ENCODE measurements at places on chromosomes 5 and 9.

GRCh38 chr5:6623941-6624340, 8.9 kb downstream of the NSUN2 start:
- no peaks in the 10 kb centered on the region for H3K4me1 ChIP-seq
- H3K4me3 ChIP-seq = no peak overlapping the region
- no peaks in the 10 kb centered on the region for H3K27me3 ChIP-seq
- H3K36me3 ChIP-seq = peaks cover 17% of the 10 kb centered on the region
- DNase-seq = no peak

DNA sequence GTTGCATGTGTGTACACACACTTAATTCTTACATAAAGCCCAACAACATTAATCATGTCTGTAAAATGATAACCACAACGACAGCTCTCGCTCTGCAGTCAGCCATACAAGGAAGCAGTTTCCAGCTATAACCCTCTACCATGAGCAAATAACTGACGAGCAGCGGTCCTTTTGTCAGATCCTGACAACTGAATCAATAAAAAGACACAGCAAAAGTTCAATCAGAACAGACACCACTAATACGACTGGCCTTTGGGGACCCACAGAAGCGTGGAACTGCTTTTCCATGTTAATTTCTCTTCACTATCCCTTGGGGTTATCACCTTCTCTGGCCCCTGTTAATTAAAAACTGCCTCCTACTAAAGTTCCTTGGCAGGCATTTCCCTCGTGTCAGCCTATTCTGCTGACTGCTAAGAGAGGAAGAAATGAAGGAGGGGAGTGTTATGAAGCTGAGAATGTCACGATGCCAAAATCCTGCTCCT, 722.8 kb upstream of the GRAMD2B start:
- H3K4me3 ChIP-seq = no peak overlapping the region
- H3K4me1 ChIP-seq = peaks cover 34% of the 10 kb centered on the region
- no peaks in the 10 kb centered on the region for H3K36me3 ChIP-seq
- H3K27me3 ChIP-seq = no peaks in the 10 kb centered on the region
- DNase-seq = peak; percentile 30

DNA sequence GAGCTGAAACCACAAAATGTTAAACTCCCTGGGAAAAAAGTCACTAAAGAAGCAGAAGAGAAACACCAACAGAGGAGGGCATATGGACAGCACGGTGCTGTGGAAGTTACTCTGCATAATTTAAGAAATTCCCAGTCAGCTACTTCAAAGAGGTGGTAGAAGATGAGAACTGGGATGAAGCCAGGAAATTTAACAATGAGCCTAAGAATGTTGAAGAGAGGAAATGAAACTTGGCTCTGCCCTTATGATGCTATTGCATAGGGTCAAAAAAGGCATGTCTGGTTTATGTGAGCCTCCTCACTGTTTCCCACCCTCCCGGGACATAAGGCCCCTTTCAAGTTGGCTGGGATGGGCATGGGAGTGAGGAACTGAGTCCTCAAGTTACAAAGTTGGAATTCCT, 25.4 kb upstream of the SNX18 start:
- no peak overlapping the region for H3K4me3 ChIP-seq
- no peaks in the 10 kb centered on the region for H3K27me3 ChIP-seq
- H3K36me3 ChIP-seq = no peaks in the 10 kb centered on the region
- no peak overlapping the region for H3K27ac ChIP-seq
- no peak for DNase-seq
- no peaks in the 10 kb centered on the region for H3K4me1 ChIP-seq

DNA sequence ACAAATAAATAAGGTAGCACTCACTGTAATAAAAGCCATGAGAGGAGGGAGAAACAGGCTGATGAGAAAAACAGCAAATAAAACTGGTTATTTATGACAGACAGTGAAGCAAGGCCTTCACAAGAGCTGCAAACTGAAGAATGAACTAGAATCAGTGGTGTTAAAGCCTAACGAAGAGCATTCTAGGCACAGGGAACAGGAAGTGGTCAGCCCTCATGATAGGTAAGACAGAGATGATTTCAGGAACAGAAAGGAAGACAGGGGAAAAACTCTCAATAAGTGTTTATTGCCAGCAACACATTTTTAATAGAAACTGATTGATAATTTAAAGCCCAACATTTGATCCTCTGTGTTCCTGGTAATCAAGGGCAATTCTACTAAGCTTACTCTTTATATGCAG, 124.5 kb downstream of the EDIL3 start:
- H3K27me3 ChIP-seq = no peaks in the 10 kb centered on the region
- H3K4me1 ChIP-seq = no peaks in the 10 kb centered on the region
- H3K36me3 ChIP-seq = no peaks in the 10 kb centered on the region

DNA sequence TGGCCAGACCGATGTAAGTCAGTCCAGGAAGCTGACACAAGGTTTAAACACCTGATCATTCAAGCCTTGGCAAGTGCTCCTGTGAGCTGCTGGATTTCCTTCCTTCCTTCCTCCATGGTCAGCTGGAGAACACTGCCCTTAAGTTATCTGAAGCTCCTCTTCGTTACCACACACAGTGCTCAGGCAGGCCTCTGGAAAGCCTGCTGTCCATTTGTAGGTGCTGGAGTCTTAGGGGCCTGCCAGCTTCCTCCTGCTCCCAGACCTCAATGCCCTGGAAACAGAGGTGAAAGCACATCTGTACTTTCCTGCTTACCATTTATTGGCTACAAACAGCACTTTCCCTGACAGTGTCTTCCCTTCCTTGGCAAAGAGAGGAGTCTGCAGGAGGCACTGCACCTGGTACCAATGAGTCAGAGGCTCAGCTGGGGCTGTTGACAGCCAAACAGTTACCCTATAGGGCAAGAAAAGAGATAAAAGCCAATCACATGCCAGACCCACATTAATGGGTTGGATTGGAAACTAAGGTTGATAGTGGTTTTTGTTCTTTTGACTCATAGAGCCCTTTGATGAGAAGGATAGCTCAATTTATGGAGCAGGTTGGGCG, 72.6 kb upstream of the PUM3 start:
- H3K36me3 ChIP-seq = no peaks in the 10 kb centered on the region
- no peak overlapping the region for H3K4me3 ChIP-seq
- H3K27me3 ChIP-seq = no peaks in the 10 kb centered on the region
- no peak for DNase-seq
- H3K4me1 ChIP-seq = no peaks in the 10 kb centered on the region

- no peak overlapping the region for H3K27ac ChIP-seq
- H3K4me1 ChIP-seq = no peaks in the 10 kb centered on the region
- H3K27me3 ChIP-seq = no peaks in the 10 kb centered on the region
- H3K36me3 ChIP-seq = no peaks in the 10 kb centered on the region
- no peak overlapping the region for H3K4me3 ChIP-seq
These were observed 114.4 kb downstream of the MAST4 start for GRCh38 chr5:66710557-66711088.

DNA sequence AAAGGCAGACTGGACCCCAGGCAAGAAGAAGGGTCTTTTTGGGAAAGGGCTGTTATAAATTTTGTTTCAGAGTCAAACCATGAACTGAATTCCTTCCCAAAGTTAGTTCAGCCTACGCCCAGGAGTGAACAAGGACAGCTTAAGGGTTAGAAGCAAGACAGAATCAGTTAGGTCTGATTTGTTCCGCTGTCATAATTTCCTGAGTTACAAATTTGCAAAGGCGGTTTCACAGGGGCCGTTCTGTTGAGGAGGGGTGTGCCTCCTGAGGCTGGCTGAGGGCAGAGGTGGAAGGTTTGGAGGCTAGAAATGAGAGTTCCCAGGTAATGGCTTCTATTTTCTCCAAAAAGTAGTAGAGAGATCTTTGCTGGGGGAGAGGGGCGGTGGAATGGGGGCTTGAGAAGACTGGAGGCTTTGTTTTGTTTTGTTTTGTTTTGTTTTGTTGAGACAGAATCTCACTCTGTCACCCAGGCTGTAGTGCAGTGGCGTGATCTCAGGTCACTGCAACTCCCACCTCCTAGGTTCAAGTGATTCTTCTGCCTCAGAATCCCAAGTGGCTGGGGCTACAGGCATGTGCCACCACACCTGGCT, 4.1 kb upstream of the CERCAM start:
- H3K27ac ChIP-seq = no peak overlapping the region
- H3K27me3 ChIP-seq = no peaks in the 10 kb centered on the region
- H3K36me3 ChIP-seq = no peaks in the 10 kb centered on the region
- DNase-seq = no peak
- H3K4me3 ChIP-seq = no peak overlapping the region

DNA sequence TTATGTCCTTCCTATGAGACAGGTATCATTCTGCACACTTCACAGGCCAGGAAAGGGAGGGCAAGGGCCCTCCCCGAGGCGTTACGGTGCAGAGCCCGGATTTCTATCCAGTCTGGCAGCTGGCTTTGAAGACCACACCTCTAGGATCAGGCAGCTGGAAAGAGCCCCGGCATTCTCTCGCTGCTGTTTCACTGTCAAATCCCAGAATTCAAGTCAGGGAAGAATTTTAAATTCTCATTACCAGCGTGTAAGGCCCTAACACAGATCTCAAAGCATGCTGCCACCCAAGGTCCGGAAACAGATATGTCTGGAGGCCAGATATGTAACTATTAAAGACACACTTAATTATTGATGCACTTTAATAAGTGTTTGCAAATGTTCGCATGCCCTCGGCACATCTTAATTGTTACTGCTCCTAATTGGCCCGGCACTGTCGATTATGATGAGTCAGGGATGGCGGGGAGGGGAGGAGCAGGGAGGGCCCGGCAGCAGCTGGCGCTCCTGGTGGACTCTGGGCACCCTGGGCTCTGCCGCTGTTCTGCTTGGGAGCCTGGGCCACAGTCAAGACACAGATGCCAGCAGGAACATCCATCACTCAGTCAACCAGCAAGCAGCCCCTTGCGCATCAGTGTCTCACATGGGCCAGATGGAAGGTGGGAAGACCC, 76.3 kb upstream of the BARHL1 start:
- H3K36me3 ChIP-seq = no peaks in the 10 kb centered on the region
- no peak overlapping the region for H3K27ac ChIP-seq
- no peaks in the 10 kb centered on the region for H3K27me3 ChIP-seq

- no peak overlapping the region for H3K4me3 ChIP-seq
- no peak overlapping the region for H3K27ac ChIP-seq
- no peaks in the 10 kb centered on the region for H3K36me3 ChIP-seq
- DNase-seq = no peak
- no peaks in the 10 kb centered on the region for H3K27me3 ChIP-seq
- H3K4me1 ChIP-seq = no peaks in the 10 kb centered on the region
These were observed 68.6 kb downstream of the RFX3 start for GRCh38 chr9:3457175-3457574.

- no peaks in the 10 kb centered on the region for H3K36me3 ChIP-seq
- H3K27me3 ChIP-seq = no peaks in the 10 kb centered on the region
- no peak overlapping the region for H3K4me3 ChIP-seq
- no peak overlapping the region for H3K27ac ChIP-seq
- H3K4me1 ChIP-seq = no peaks in the 10 kb centered on the region
These were observed 409.6 kb upstream of the MPDZ start for GRCh38 chr9:13688990-13689600.

DNA sequence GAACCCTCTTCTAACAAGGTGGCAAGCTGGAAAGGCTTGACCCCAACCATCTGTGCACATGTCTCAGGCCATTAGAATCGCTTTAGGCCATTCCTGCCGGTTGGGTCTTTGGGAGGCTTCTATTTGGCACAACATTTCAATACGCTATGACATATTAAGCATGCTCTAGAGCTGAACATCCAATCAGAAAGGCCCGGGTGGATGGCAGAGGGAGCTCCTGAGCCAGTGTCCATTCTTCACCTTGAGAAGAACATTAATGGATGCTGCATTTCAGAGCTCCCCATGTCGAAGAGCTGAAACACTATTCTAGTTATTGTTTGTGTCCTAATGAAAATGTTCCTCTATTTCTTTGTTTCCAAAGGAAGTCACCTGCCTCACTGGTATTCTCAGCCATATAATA, 12.8 kb downstream of the SPATA9 start:
- DNase-seq = no peak
- no peaks in the 10 kb centered on the region for H3K27me3 ChIP-seq
- H3K4me3 ChIP-seq = no peak overlapping the region
- H3K36me3 ChIP-seq = no peaks in the 10 kb centered on the region
- peaks cover 7% of the 10 kb centered on the region for H3K4me1 ChIP-seq

- H3K27me3 ChIP-seq = no peaks in the 10 kb centered on the region
- H3K4me3 ChIP-seq = no peak overlapping the region
- no peaks in the 10 kb centered on the region for H3K36me3 ChIP-seq
- H3K27ac ChIP-seq = peak overlapping the region; percentile 24
- no peak for DNase-seq
- peaks cover 15% of the 10 kb centered on the region for H3K4me1 ChIP-seq
These were observed 73.2 kb downstream of the AOPEP start for GRCh38 chr9:94799578-94800264.

GRCh38 chr5:159543326-159543725, 213.0 kb upstream of the IL12B start:
- DNase-seq = no peak
- H3K36me3 ChIP-seq = no peaks in the 10 kb centered on the region
- no peaks in the 10 kb centered on the region for H3K4me1 ChIP-seq
- H3K27me3 ChIP-seq = no peaks in the 10 kb centered on the region

DNA sequence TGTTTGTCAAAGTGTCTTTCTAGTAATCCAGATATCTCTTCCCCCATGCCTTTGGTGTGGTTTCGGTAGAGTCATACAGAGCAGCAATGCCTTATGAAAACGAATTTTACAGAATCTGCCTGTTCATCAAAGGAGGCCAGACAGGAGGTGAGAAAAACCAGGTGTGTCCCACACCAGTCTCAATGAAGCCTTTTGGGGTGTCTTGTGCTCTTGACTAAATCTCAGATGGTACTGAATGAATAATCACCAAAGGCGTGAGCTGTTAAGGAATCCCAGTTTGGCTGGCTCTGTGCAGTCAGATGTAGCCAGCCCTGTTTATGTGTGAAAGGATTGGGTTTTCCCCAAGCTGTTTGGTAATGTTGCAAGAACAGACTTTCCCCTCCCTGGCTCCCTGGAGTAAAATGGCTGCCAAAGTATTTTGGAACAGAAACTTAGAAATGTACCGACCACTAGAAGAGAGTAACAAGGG, 70.8 kb upstream of the CDKN2B start:
- H3K4me1 ChIP-seq = no peaks in the 10 kb centered on the region
- no peaks in the 10 kb centered on the region for H3K36me3 ChIP-seq
- peak overlapping the region; percentile 67 for H3K27ac ChIP-seq
- no peak overlapping the region for H3K4me3 ChIP-seq
- peak; percentile 11 for DNase-seq

- no peak overlapping the region for H3K4me3 ChIP-seq
- H3K4me1 ChIP-seq = peaks cover 3% of the 10 kb centered on the region
- no peaks in the 10 kb centered on the region for H3K36me3 ChIP-seq
- H3K27me3 ChIP-seq = no peaks in the 10 kb centered on the region
- no peak overlapping the region for H3K27ac ChIP-seq
These were observed 77.6 kb downstream of the ALDH1A1 start for GRCh38 chr9:72875221-72875620.

DNA sequence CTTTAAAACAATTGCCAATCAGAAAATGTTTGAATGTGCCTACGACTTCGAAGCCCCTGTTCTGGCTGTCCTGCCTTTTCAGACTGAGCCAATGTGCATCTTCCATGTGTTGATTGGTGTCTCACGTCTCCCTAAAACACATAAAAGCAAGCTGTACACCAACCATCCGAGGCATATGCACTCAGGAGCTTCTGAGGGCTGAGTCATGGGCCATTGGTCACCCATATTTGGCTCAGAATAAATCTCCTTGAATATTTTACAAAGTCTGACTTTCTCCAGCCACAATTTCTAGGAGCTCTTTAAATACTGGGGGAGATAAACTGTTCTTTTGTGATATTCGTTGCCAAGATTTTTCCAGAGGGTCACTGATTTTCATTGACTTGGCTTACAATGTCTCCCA, 53.9 kb downstream of the C9orf57 start:
- no peaks in the 10 kb centered on the region for H3K36me3 ChIP-seq
- H3K27me3 ChIP-seq = no peaks in the 10 kb centered on the region
- no peak overlapping the region for H3K4me3 ChIP-seq
- no peak for DNase-seq
- H3K4me1 ChIP-seq = no peaks in the 10 kb centered on the region
